Stimulated activated CD4-positive, alpha-beta T cell treated with anti-CD3 and anti-CD28 coated beads, Interleukin-1b, Interleukin-23, amount 100 ng/mL, for 1 hour (primary cell): ENCODE measurements at places on chromosomes 2 and 18.

GRCh38 chr2:231929961-231930592, 3.9 kb upstream of the NPPC start:
- no peak for DNase-seq

- no peak for DNase-seq
These were observed 472.6 kb upstream of the NETO1 start for GRCh38 chr18:73340135-73340977.

DNA sequence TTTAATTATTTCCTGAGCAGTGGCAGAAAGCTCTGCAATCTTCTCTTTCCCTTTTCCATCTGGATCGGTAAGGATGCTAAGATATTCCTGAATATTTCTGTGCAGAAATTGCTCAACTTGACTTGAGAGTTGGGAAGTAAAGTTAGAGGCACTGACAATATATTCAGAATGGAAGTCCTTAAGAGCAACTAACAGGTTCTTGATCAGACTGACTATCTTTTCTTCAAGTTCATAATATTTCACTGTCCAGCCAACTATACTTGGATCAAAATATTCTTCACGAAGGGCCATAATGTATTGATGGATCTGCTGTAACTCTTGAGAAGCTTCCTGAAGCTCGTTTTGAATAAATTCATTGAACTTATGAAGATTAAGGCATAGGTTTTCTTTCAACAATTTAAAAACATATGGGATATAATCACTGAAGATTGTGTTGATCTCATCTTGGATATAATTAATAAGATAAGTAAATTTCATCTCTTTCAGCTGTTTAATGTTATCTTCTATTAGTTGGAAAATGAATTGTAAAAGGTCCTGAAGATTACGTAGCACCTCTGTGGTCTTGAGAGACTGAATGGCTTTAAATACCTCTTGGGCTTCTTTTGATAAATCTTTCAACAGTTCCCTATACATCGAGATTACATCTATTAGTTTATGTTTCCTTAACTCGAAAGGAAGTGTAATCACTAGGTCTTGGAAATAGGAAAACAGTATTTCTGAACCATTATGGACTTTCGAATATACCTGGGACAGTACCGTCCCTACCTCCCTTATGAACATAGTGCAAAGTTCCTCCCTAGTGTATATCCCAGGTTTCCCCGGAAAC, 41.7 kb downstream of the APOB start:
- DNase-seq = no peak

- DNase-seq = no peak
These were observed 249.5 kb downstream of the SLC4A3 start for GRCh38 chr2:219876931-219877330.
